ENCODE measurements at places on chromosomes 5 and 9.

DNA sequence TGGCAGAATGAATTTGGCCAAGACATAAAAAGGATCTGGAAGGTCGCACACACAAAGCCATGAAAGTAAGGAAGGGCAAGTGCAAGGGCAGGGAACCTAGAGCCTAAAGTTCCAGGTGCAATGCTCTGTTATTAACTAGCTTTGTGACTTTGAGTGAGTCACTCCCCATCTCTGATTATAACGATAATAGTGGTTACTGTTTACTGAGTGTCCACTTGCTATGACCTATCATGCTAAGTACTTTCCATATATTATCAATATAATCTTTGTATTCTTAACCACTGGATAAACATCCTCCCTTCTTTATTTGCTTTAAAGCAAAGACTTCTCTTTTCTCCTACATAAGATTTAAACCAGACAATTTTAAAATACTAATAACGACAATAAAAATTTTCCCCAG, 504.6 kb upstream of the BRINP1 start:
- DNase-seq: no peak

- DNase-seq: peak; percentile 53
Observed at GRCh38 chr9:128552744-128553440, 505 bp downstream of the SPTAN1 start.

DNA sequence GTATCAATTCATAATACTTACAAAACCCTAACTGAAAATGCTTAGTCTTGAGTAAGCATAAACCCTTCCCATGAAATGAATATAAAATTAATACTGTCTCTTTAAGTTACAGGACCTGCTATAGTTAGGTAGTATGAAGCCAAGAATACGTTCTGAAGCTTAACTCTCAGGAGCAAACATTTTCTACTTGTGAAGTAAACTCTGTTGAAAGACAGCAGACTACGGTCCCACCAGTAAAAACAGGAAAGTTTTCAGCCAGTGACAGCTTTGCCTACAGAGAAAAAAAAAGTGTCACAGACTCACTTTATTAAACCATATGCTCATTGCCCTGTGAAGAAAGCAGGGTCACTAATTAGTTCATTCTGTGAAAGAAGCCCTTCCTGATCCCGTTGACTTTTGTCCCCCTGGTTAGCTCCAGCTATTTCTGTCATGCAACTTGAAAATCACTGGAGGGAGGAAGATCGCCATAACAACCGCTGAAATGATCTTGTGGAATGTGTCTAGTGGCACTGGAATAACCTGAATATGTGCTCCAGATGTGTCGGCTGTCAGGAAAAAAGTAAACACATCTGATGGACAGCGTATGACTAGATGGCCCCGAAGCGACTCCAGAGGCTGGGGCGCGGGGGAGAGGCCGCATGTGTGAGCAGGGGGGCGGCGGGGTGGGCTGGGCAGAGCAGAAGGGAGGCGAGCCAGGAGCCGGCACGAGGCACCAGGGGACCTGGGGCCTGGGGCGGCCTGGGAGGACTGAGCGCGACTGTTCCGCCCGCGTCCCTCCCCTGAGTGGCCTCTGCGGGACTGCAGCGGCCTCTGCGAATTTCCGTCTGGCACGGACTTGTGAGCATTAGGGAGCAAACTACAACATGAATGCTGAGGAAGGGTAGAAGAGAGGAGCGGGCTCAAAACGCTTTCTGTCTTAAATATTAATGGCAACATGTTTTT, 41.9 kb downstream of the BNC2 start:
- DNase-seq: peak; percentile 59

DNA sequence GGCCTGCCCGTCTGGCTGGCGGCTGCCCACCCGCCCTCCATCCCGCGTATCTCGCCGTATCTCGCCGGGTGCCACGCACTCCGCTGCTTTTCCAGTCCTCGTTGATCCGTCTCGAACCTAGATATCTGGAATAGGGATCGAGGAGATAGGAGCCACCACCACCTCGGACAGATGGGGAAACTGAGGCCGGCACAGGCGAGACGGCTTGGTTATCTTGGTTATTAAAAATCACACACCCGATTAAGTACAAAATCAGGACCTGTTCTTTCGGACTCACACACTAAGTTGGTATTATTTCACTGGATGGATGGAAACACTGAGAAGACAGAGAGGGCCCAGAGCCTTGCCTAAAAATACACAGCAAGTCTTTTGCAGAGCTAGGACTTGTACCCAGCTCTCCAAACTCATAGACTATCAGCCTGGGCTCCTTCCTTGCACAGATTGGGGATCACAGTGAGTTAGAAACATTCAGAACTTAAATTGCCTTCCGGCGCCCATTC, 678 bp downstream of the SLC26A2 start:
- DNase-seq: no peak

GRCh38 chr9:72322678-72323077, 42.3 kb downstream of the ZFAND5 start:
- DNase-seq: no peak

- no peak for DNase-seq
Observed at GRCh38 chr9:128898845-128899565, 17.1 kb downstream of the LRRC8A start.

DNA sequence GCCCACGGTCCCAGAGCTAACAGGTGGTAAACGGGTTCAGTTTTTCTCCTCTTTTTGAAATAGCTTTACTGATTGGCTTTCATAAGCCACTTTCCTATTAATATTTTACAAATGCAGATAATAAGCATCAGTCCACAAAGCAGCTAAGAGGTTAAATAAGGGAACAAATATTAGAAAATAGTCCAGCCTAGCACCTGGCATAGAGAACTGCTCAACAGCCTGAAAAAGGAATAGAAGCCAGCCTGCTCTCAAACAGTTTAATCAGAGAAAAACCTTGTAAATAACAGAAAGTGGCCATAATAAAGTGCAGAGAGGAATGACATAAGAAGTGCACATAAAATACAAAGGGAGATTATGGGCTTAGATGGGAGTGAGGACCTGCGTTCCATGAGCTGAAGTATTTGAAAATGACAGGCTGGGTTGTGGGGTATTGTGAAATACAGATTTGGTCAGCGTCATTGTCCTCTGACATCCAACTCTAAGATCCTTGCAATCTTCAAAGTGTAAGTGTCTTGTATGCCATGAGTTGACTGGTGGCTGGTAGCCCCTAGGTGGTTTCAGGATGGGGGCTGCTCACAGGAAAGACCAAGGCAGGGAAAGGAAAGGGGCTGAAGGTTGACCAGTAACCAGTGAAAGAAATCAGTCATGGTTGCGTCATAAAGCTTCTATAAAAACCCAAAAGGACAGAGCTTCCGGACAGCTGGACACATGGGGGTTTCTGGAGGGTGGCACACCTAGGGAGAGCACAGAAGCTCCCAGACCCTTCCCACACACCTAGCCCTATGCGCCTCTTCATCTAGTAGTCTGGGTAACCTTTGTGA, 32.4 kb downstream of the MYO10 start:
- DNase-seq: no peak

GRCh38 chr9:126153382-126153781, 173.2 kb upstream of the MVB12B start:
- no peak for DNase-seq

- DNase-seq: no peak
Observed at GRCh38 chr5:180464603-180464970, 29.6 kb upstream of the CNOT6 start.

- DNase-seq: no peak
Observed at GRCh38 chr5:35804841-35805240, 51.9 kb upstream of the IL7R start.

- DNase-seq: no peak
Observed at GRCh38 chr9:6123416-6123815, 92.2 kb upstream of the IL33 start.
